ENCODE measurements at places on chromosomes 4 and X. TPM values are rescaled to one million over a fixed set of nuclear protein-coding genes. Genes with fewer than 3 reads are reported as not detected.

- no peak for DNase-seq
Observed at GRCh38 chr4:168071304-168071703, 21.0 kb upstream of the ANXA10 start.

The SUPT20HL1 gene
- polyA plus RNA-seq = not detected

DNA sequence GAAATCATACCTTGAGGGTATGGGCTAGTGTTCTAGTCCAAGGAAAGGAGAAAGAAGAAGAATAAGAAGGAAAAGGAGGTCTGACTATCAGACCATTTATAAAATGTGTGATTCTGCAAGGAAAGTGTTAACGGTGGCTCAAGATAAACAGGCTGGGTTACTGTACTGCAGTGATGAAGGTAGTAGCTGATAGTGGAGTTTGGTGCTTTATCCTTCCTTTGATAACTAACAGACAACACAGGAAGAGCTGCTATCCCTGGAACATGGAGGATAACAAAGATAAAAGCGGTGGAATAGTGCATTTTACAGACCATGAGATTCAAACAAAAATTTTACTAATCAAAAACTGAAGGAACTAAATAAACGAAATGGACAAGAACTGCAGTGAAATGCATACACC lies 2.6 kb downstream of the UNC5C start:
- DNase-seq = no peak

DNA sequence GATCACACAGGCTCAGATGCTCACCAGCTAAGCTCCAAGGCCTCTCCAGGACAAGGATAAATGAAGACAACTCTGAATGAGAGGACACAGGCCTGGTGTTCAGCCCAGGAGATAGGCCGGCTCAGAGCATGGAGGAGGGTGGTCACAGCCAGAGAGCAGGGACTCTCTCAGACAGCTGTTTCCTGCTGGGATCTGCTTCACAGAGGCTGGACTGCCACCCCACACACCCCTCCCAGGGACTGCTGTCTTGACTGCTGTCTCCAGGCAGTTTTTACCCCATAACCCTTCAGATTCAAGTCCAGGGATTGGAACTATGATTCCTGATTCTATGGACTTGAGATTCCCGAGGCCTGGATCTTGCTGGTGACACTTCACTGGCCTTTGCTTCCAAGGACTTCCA lies 89.0 kb downstream of the SMIM20 start:
- no peak for DNase-seq

- DNase-seq = no peak
Observed at GRCh38 chrX:145881175-145881995, 63.8 kb downstream of the SLITRK2 start.

All from left renal pelvis (tissue), 4 donors.